Activated naive CD4-positive, alpha-beta T cell treated with anti-CD3 and anti-CD28 coated beads for 36 hours (primary cell): ENCODE measurements at places on chromosomes 4 and X.
A peak's percentile ranks its signal among the peaks of the same experiment; 100 is the strongest.

DNA sequence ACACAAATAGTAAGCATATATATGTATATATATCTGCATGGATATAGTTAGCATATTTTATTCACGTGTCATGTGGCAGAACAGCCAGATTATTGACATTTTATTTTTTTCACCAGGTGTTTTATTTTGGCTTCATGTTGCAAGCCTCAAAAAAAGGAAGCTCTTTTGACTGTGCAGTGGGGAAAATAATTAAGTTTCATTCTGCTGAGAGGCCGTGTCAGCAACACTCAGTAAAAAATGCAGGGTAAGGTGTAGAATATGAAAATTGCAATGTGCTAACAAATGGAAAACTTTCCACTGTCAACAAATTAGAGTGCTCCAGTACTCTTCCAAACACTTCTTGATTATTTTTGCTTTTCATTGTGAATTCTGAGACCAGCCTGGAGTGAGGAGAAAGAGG, 511.5 kb downstream of the GLUD2 start:
- no peak for DNase-seq

- no peak for DNase-seq
These were observed 100.8 kb downstream of the ANXA3 start for GRCh38 chr4:78652282-78652876.

- DNase-seq, result no peak
These were observed 26.7 kb downstream of the DYNLT3 start for GRCh38 chrX:37820646-37821045.

- no peak for DNase-seq
These were observed 16.7 kb downstream of the SLC7A11 start for GRCh38 chr4:138225477-138225876.

- DNase-seq, result no peak
These were observed 86.1 kb downstream of the USP46 start for GRCh38 chr4:52572936-52573485.

GRCh38 chr4:17400686-17401085, 111.2 kb downstream of the QDPR start:
- no peak for DNase-seq

DNA sequence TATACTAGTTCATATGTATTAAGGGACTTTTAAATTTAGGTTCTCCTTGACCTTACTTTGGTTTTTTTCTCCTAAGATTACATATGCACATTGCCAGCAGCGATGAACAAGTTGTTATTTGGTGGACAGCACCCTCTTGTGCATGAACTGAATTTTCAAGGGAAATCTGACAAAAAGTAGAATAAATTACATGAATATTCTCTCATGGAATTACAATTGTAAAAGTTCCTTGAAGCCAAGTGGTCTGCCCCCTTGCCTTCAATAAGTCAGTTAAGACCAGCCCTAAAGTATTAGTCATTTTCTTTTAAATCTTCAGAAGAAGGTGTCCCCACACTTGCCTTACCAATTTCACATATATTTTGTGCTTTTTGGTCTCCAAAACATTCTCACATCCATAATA, 30.7 kb upstream of the SMARCA5 start:
- peak; percentile 28 for DNase-seq

DNA sequence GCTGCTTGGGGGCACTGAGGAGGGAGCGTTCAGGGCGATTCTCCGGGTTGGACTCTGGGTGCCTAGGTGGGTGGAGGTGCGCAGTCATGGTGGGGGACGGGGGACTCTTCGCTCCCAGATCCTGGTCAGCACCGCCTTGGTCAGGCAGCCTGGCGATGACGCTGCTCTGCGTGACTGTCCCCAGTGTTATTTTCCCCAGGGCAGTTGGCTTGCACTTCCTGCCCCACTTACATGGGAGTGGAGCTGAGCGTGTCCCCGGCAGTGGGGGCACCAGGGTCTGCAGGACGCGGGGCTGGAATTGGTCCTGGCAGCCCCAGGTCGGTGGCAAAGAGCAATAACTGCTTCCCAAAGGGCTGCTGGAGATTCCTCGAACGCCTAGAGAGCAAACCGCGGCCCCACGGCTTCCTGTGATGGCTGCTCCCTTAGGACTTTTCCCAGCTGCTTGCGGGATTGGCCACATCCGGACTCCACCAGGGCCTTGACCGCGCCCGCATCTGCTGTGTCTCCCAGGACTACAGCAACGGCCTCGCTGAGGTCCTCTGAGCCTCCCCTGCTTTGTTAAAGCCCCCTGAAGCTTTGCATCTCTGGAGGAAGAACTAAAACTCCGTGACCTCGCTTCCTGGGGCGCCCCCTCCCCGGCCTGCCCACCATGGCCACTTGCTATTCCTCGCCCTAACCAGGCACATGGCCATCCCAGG, 35.3 kb upstream of the GPR78 start:
- DNase-seq, result no peak

GRCh38 chr4:168880811-168881595, 129.1 kb downstream of the CBR4 start:
- DNase-seq, result no peak

DNA sequence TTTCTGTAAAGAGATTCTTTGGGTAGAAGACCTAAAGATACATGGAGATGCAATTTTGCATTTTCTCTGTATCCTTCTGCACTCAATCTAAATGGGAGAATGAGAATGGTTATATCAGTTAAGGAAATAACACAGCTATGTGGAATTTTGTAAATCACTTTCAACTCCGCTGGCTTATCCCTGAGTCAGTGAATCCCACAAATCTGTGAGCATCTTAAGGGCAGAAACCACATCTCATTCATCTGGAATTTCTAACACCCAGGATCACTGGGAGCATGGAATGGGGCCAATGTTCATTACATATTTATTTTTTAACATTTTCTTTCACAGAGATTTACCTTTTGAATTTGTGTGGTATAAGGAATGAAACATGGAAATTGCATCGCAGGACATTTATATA, 167.8 kb downstream of the CFAP47 start:
- DNase-seq, result no peak

- DNase-seq, result no peak
These were observed 47.2 kb upstream of the HS3ST1 start for GRCh38 chr4:11475871-11476270.

DNA sequence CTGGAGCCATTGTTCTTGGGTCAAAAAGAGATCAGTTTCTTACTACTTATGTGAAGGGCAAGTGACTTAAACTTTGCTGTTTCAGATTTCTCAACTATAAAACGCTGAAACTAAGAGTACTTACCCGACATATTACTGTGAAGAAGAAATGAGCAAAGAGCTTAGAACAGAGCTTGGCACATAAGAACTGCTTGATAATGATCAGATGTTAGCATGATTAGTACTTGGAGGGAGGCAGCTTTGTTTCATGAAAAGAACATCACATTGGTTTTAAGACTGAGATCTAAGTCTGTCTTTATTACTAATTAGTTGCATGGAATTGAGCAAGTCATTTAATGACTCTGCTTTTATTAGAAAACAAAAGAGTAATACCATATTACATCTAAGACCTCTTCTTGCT, 169.1 kb downstream of the ARHGAP24 start:
- no peak for DNase-seq

- DNase-seq, result no peak
These were observed 7.2 kb downstream of the IRAK1 start for GRCh38 chrX:154012336-154012991.

DNA sequence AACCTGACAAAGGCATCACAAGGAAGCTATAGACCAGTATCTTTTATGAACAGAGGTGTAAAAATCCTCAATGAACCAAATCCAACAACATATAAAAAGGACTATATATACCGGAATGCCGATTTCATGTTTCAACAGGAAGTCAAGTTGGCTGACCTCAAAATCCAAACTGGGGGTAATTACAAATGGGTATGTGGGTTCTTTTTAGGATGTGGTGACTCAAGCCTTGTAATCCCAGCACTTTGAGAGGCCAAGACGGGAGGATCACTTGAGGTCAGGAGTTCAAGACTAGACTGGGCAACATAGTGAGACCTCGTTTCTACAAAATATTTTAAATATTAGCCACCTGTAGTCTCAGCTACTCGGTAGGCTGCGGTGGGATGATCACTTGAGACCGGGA, 10.4 kb downstream of the PRSS48 start:
- no peak for DNase-seq

DNA sequence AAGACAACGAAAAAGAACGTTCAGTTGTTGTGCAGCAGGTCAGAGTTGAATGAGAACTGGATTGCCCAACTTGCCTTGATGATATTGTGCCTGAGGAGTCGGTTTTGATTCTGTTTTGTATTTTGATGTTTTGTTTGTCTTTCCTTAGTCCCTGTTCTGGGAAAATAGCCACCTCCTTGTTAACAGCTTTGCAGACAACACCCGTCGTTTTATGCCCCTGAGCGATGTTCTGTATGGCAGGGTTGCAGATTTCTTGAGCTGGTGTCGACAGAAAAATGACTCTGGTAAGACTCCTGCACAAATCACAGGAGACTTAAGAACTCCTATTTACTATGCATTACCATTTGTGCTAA, 4.5 kb downstream of the BST1 start:
- DNase-seq, result no peak

- DNase-seq, result no peak
These were observed 34.4 kb downstream of the PTTG2 start for GRCh38 chr4:37994569-37994968.

- DNase-seq, result no peak
These were observed 172.0 kb upstream of the KLF3 start for GRCh38 chr4:38491854-38492478.

DNA sequence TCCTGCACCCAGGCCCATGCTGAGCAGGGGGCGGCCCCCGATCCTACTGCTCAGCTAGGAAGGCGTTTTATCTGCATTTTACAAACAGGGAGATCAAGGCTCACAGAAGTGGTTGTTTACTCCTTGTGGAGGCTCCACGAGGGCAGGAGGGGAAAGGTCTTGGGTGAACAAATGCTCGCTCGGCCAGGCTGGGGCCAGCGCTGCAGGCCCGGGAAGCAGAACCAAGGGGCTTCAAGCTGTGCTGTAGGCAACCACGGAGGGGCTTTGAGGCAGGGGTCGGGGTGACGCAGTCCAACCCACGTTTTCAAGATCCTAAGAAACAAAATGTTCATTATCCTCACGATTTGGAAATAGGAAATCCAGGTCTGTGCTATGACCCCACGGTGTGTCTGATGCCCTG, 125.8 kb downstream of the HMX1 start:
- DNase-seq, result no peak

- DNase-seq, result peak; percentile 58
These were observed 50.2 kb downstream of the LEF1 start for GRCh38 chr4:108118505-108118904.

DNA sequence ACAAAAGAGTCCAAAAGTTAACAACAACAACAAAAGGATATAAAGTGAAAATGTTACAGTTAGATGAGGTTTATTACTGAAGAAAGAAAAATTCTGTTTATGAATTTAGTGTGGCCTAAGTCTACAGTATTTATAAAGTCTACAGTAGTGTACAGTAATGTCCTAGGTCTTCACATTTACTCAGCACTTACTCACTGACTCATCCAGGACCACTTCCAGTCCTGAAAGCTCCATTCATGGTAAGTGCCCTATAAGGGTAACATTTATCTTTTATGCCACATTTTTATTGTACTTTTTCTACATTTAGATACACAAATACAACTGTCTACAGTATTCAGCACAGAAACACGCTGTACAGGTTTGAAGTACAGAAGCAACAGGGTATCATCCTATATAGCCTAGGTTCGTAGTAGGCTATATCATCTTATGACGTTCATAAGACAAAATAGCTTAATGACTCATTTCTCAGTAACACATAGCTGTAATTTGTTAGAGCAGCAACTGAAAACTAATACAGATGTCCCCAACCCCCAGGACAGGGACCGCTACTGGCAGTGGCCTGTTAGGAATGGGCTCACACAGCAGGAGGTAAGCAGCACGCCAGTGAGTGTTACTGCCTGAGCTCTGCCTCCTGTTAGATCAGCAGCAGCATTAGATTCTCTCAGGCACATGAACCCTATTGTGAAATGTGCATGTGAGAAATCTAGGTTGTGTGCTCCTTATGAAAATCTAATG, 61.3 kb downstream of the CENPC start:
- DNase-seq, result no peak

DNA sequence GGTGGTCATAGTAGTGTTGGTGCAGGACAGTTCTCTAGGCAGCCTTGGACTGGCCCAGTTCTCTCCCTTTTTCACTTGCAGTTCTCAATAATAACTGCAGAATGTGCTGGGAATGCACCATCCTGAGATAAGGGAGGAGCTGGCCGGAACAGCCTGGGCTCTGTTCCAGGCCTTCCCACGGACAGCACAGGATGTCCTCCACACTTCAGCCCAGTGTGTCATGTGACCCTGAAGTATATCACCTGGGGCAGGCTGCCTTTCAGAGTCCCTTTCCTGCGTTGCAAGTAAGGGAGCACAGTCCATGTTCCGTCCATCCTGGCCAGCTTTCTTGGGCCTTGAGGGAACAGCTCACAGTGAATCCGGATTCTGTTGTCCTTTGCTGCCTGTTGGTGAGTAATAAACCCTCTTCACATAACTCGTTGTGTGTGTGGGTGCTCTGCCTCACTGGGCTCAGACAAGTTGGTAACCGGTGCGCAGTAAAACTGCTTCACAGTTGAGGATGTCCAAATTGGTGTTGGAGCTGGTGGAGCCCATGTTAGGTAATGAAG, 32.3 kb upstream of the BBS12 start:
- DNase-seq, result no peak

- DNase-seq, result no peak
These were observed 20.5 kb downstream of the C4orf54 start for GRCh38 chr4:99637174-99637573.

DNA sequence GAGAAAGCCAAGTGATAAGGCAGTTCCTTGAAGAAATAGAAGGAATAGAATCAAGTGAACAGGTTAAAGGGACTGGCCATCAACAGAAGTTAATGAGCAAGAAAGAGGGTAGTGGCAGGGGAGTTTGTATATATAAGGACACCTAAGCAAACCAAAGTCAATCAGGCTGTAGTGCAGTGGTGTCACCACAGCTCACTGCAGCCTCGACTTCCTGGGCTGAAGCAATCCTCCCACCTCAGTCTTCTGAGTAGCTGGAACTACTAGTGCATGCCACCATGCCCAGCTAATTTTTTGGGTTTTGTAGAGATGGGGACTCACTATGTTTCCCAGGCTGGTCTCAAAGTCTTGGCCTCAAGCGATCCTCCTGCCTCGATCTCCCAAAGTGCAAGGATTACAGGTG, 15.9 kb downstream of the ACOT9 start:
- no peak for DNase-seq

GRCh38 chr4:156974264-156974663, 2.7 kb upstream of the PDGFC start:
- no peak for DNase-seq

DNA sequence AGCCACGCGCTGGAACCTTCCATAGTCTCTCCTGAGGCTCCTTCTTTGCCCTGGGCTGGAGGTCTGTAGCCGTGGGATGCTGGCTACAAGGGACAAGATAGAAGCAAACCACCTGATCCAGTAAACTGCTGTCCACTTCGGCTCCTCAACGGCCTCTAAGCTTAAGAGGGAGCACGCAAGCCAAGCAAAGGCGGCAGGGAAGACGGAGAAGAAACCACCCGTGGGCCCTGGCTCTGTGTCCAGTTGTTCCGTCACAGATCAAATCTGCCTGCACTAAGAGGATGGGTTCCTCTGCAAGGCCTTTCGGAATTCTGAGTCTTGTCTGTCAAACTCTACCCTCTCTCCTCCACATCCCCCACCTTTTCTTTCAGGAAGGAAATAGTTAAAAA, 401 bp upstream of the EDNRA start:
- no peak for DNase-seq

DNA sequence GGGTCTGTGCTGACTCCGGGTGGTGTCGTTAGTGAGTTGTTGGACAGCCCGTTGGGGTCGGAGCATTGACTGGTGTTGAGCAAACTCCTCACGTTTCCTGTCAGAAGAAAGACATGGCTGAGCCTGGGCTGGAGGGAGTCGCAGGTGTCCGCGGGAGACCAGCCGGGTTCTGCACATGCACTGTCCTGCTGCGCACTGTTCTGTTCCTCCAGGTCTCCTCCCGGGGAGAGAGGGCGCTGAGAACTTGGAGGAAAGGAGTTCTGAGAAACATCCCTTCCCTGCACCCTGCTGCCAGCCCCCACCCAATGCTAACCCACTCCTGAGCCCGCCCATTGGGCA, 1.1 kb downstream of the ZNF141 start:
- no peak for DNase-seq
